ENCODE measurements at places on chromosomes 6 and 20. TPM values are rescaled to one million over a fixed set of nuclear protein-coding genes. Genes with fewer than 3 reads are reported as not detected.

Gene PFDN4
- total RNA-seq, result 51.8 TPM

Gene CDSN
- total RNA-seq, result 0.06 TPM

Gene TCP11
- 0.67 TPM for total RNA-seq

Gene EMILIN3
- total RNA-seq, result 1.7 TPM

- no peak for DNase-seq
Observed at GRCh38 chr6:110486756-110487155, 10.3 kb upstream of the SLC22A16 start.

DNA sequence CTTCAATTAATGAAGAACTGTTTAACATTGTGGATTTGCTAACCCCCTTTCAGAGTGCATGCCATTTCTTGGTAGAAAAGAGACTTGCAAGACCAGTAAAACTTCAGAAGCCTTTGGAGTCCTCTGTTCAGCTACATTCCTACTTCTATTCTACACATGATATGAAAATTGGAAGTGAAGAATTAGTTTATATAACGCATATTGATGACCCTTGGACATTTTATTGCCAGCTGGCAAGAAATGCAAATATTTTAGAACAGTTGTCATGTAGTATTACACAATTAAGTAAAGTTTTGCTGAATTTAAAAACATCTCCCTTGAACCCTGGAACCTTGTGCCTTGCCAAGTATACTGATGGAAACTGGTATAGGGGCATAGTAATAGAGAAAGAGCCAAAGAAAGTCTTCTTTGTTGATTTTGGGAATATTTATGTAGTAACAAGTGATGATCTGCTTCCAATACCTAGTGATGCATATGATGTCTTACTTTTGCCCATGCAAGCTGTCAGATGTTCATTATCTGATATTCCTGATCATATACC lies 3.3 kb downstream of the TDRD6 start:
- peak; percentile 65 for DNase-seq
